ENCODE measurements at places on chromosomes 4 and X.

DNA sequence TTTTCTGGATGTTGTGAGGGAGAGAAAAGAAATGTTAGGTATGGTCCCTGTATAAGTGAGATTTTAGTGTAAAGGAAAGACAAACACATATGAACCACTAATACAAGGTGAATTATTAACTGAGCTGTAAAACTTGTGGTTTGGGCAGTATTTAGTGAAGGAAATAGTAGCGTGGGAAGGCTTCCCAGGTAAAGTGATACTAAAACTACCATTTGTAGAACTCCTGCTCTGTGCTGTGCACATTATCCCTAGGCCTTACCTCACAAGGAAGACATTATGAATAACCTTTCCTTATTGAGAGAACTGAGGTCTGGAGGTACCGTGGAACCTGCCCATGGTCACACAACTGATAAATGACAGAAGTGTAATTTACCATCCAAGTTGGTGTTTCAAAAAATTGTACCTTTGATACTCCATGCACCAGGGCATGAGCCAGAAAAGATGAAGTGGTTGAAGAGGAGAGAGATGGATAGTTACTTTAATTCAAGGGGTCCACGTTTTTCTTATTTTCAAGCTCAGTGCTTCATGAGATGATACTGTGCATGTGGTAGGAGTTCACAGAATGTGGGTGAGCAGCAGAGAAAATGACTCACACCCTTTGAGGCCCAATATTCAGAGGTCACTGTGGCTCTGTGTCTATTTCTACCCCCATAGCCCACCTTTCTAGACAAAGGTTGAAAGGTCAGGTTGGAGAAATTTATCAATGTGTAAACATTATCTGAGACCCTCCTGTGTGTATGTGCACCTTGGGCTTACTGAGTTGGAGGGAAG is 2.6 kb upstream of the VSIG4 start:
- no peak for DNase-seq

GRCh38 chrX:129736491-129736890 is 2.3 kb upstream of the XPNPEP2 start:
- DNase-seq, result no peak

- no peak for DNase-seq
Measured at GRCh38 chr4:37635155-37635554, 51.0 kb downstream of the RELL1 start.

GRCh38 chr4:161197912-161198311 is 965.9 kb downstream of the FSTL5 start:
- DNase-seq, result no peak

DNA sequence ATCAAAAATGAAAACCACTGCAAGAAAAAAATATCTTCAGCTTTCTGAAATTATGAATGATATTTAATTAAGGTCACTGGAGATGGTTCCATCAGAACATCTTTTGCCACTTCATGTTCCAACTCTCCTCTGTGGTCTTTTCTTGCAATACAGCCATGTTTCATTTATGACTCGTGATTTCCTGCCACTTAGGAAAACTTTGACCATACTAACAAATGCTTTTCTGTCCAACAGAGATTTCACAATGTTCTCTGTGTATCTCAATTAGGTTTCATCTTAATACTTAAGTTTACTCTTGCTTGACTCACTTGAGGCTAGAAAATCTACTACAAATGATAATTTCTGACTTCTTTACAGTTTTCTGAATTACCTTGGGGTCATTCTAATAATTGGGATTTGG is 330.9 kb downstream of the CXXC4 start:
- DNase-seq, result no peak

DNA sequence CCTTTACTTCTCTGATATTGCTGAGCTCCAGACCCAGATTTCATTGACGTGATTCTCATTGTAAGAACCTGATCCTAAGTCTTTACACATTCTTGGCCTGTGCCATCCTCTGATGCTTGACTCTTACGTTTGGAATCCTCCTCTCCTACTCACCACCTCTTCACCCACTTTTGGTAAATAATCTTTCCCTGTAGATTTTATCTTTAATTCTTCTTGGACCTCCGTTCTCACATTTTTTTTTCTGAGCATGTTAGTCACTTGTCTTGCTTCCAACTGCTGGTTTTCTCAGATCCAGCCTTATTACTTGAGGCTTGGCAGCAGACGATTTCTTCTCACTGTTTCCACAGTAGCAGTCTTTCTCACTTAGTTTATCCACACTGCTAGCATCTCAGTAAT is 12.4 kb upstream of the SH3RF1 start:
- DNase-seq, result peak; percentile 65

DNA sequence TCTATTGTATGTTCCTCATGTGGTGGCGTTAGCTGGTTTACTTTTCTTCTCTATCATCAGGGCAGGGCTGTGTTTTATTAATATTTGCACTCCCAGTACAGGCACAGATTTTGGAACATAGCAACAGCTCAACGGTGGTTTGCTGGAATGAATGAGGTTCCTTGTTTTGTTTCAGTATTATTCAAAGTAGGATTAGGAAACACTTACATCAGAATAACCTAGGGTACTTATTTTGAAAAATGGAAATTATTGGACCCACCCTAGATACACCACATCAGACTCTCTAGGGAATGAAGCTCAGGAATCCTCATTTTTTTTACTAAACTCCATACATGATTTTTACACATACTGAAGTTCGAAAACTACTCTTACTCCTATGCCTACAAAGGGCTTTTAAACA is 108.8 kb upstream of the ENPEP start:
- no peak for DNase-seq

DNA sequence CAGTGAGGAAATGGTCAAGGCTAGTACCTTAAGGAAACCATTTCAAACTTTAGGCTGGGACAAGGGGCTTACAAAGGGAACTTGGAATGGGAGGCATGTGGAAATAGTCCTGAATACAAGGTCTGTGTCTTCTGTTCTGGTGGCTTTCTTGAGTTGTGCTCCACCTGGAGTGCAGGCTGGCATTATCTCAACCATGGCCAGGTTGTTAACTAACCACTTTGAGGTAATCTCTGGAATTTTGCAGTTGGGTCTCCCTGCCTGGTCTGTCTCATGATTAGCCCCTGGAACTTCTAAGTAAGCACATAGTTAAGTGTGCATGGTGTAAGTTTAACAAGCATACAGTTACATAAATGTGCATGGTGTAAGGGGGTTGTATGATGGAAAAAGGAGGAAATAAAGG is 77.5 kb downstream of the PCDH18 start:
- no peak for DNase-seq

DNA sequence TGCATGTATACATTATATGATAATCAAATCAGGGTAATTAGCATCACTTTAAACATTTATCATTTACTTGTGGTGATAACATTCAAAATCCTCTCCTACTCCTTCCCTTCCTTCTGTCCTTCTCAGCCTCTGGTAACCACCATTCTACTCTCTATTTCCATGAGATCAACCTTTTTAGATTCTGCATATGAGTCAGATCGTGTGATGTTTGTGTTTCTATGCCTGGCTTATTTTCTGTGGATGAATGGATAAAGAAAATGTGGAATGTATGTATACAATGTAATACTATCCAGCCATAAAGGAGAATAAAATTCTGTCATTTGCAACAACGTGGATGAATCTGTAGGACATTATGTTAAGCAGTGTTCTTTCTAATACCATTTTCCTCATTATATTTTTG is 123.9 kb downstream of the NAA11 start:
- peak; percentile 5 for DNase-seq

DNA sequence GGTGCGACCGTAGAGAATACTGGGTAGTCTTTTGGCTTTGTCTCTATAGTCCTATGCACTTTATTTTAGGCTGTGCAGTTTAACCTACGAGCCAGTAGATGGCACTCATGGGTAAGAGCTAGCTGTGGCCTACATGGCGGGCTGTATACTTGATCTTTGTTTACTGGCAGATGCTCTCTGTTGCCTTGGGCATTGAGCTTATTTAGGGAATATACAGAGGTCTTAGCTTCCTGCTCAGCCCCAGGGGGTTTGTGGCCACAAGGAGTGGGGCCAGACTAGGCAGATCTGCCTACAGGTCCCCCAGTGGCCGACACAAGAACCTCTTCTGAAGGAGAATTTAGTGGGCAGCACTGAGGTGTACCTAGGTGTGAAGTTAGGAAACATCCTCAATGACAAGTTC is 227.6 kb upstream of the HDX start:
- DNase-seq, result no peak

DNA sequence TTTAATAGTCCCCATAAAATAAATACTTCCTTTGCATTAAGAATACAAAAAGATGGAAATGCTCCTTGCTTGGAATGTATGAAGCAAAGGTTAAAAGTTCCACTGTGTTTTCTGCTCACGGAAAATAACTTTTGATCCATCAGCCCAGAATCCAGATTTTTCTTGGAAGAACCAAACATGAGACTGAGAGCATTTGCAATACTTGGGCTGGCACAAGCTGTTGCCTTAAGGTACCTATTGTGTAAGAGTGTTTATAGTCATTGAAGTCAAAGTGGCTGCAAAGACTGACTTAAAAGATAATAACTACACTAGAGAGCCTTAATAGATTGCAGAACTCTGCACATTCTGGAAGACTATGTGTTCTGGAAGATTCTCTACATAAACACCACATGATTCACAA is 281.4 kb downstream of the RAB28 start:
- DNase-seq, result no peak

GRCh38 chr4:94744850-94745249 is 12.9 kb upstream of the BMPR1B start:
- no peak for DNase-seq

DNA sequence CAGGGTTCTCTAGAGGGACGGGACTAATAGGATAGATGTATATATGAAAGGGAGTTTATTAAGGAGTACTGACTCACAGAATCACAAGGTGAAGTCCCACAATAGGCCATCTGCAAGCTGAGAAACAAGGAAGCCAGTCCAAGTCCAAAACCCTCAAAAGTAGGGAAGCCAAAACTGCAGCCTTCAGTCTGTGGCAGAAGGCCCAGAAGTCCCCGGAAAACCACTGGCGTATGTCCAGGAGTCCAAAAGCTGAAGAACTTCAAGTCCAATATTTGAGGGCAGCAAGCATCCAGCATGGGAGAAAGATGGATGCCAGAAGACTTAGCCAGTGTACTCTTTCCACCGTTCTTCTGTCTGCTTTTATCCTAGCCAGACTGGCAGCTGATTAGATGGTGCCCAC is 227.2 kb downstream of the KCTD8 start:
- no peak for DNase-seq

GRCh38 chrX:65926095-65927019 is 113.5 kb downstream of the VSIG4 start:
- no peak for DNase-seq

- DNase-seq, result no peak
Measured at GRCh38 chrX:100895365-100896075, 21.4 kb upstream of the NOX1 start.

- no peak for DNase-seq
Measured at GRCh38 chr4:155539746-155540145, 126.9 kb upstream of the GUCY1A1 start.

DNA sequence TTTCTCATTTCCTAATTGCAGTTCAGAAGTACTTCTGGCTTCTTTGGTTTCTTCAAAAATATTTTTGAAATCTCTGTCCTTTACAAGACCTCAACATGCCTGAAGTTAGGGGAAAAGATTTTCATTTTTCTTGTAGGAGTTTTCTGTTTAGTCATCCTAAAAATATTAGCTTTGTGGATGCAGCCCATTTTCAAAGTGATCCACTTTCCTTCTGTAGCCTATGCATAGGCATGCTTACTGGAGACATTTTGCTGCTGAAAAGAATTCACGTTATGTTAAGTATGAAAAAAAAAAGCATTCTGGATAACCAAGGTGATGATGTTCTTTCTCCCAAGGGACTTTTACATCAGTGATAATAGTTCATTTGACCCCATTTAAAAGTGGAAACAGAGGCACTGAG is 245.6 kb downstream of the THOC2 start:
- DNase-seq, result no peak

DNA sequence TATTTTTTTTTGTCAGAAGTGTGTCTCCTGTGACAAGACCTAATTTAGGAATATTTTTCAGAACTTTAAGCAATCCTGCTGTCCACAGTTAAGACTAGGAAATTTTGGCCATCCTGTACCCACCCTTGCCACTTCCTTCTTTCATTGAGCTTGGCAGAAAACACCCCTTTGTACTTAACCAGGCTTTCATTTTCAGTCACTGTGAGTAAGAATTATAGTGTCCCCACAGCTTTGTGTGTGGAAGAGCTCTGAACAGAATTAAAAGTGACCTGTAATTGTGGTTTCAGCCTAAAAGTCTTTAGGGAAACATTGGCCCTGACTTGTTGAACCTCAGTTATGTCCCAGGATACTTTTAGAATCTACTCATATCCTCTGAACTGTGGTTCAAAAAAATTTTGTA is 153.7 kb upstream of the BMP3 start:
- no peak for DNase-seq

- DNase-seq, result no peak
Measured at GRCh38 chr4:134537701-134538100, 336.1 kb upstream of the PABPC4L start.

DNA sequence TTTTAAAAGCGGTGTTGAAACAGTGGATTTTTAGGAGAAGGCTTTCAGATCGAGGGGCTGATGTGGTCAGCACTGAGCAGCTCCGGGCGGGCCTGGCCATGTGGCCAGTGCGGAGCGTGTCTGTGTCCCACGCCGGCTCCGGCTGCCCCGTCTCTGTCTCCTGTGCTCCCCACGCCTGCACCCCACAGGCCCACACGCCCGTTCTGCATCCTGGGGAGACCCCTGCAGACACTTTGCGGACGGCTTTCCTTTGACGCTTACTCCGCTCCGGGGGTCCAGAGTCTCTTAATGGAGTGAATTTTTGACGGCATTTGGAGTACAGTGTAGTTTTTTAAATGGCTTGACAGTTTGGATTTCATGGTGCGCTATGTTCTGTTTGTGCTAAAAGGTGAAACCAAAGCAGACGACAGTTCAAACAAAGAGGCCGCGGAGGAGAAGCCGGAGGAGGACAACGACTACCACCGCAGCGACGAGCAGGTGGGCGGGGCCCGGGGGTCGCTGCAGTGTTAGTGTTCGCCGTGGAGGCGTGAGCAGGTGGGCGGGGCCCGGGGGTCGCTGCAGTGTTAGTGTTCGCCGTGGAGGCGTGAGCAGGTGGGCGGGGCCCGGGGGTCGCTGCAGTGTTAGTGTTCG is 38.7 kb downstream of the PCGF3 start:
- no peak for DNase-seq

DNA sequence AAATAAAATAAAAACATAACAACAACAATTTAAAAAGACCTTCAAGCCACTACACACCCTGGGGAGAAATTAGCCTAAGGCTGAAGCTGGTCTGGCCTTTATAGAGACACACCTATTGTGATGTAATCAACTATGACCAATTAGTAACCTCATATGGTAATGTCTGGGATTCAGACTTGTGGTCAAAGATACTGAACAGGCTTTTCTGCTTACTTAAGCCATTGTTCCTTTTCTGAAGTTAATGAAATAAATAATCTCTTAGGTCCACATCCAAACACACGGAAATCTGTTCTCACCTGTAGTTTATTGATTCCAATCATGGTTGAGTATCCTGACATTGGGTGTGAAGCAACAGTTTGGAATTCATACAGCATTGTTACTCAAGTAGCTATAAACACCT is 152.5 kb downstream of the PLS3 start:
- no peak for DNase-seq

GRCh38 chrX:94662689-94663088 is 988.7 kb downstream of the FAM133A start:
- no peak for DNase-seq

- DNase-seq, result no peak
Measured at GRCh38 chr4:67250131-67250896, 295.0 kb downstream of the CENPC start.

GRCh38 chrX:133495464-133496391 is 80.4 kb upstream of the GPC4 start:
- DNase-seq, result no peak

- DNase-seq, result peak; percentile 18
Measured at GRCh38 chr4:142563682-142564291, 282.3 kb downstream of the INPP4B start.

GRCh38 chr4:20532116-20532790 is 168.0 kb upstream of the PACRGL start:
- DNase-seq, result no peak
